ENCODE measurements at places on chromosomes 3 and 15. TPM values are rescaled to one million over a fixed set of nuclear protein-coding genes. Genes with fewer than 3 reads are reported as not detected.
A peak's percentile ranks its signal among the peaks of the same experiment; 100 is the strongest.

GRCh38 chr3:2934541-2934940 lies 175.6 kb downstream of the IL5RA start:
- no peaks in the 10 kb centered on the region for H3K4me1 ChIP-seq
- no peak overlapping the region for H3K27ac ChIP-seq
- no peak for DNase-seq

DNA sequence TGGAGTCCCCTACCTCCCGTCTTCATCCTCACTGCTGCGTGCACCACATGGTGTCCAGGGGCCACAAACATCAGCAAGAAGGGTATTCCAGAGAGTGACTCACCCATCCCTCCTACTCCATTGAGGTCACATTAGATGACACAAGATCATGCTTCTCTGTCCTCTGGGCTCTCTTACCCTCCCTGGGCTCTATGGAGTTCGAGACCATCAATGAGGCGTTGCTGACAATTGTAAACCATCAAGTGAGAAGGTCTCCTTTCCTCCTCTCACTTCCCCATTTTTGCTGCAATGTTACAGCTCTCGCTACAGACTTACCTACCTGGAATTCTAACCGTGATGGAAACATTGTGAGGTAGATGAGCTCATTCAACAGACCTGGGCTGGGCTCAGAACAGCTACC lies 51.7 kb downstream of the HMCES start:
- no peak overlapping the region for H3K4me3 ChIP-seq
- no peaks in the 10 kb centered on the region for H3K4me1 ChIP-seq
- no peak overlapping the region for H3K27ac ChIP-seq

- H3K27ac ChIP-seq, result peak overlapping the region; percentile 78
- peaks cover 36% of the 10 kb centered on the region for H3K4me1 ChIP-seq
- H3K4me3 ChIP-seq, result no peak overlapping the region
- H3K27me3 ChIP-seq, result no peaks in the 10 kb centered on the region
- DNase-seq, result no peak
These were observed 148.0 kb upstream of the NR2E3 start for GRCh38 chr15:71662306-71662705.

- no peak overlapping the region for H3K27ac ChIP-seq
- H3K4me3 ChIP-seq, result no peak overlapping the region
- H3K36me3 ChIP-seq, result peaks cover 90% of the 10 kb centered on the region
- no peak for DNase-seq
These were observed 40.4 kb downstream of the SRP14 start for GRCh38 chr15:39998511-39999077.

- H3K4me3 ChIP-seq, result no peak overlapping the region
- no peak overlapping the region for H3K27ac ChIP-seq
- no peaks in the 10 kb centered on the region for H3K36me3 ChIP-seq
- peaks cover 8% of the 10 kb centered on the region for H3K4me1 ChIP-seq
These were observed 5.6 kb upstream of the ABTB1 start for GRCh38 chr3:127667119-127667681.

- H3K36me3 ChIP-seq, result no peaks in the 10 kb centered on the region
- H3K4me3 ChIP-seq, result no peak overlapping the region
- H3K27me3 ChIP-seq, result no peaks in the 10 kb centered on the region
- DNase-seq, result no peak
These were observed 977.6 kb downstream of the MCTP2 start for GRCh38 chr15:95208988-95209387.

DNA sequence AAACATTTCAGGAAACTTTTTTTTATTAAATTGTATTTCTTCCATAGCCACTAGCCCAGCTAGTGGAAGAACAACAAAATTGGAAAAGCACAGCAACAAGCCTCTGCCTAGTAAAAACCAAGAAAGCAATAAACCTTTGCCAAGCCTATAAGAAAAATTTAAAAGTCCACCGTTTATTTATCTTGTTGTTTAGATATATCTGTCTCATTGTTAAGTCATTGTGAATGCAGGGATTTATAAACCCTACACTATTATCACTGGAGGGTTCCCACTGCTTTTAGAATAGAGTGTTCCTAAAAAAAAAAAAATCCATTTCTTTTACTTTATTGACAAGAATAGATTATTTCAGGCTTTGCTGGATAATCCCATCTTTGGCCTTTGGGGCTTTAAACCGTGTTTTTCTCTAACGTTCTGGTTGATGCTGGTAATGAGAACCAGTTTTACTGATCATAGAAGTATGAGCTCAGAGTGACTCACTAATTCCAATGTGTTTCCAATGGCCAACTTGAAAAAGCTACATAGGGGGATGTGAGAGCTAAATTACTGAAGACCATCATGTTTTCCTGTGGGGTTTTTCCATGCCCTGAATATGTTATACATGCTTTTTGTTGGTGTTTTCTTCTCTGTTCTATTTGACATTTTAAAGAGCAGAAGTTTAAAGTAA lies 634.1 kb downstream of the RBMS3 start:
- no peaks in the 10 kb centered on the region for H3K27me3 ChIP-seq
- no peaks in the 10 kb centered on the region for H3K4me1 ChIP-seq
- H3K4me3 ChIP-seq, result no peak overlapping the region
- no peak overlapping the region for H3K27ac ChIP-seq

DNA sequence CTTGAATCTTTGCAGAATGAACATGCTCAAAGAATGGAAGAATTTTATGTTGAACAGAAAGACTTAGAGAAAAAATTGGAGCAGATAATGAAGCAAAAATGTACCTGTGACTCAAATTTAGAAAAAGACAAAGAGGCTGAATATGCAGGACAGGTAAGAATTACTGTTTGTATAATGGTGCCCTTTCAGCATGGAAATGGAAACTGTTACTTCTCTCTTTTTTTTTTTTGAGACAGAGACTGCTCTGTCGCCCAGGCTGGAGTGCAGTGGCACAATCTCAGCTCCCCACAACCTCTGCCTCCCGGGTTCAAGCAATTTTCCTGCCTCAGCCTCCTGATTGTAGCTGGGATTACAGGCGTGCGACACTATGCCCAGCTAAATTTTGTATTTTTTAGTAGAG lies 27.6 kb upstream of the CLDN11 start:
- DNase-seq, result no peak
- H3K4me1 ChIP-seq, result no peaks in the 10 kb centered on the region
- H3K4me3 ChIP-seq, result no peak overlapping the region
- H3K27me3 ChIP-seq, result no peaks in the 10 kb centered on the region

DNA sequence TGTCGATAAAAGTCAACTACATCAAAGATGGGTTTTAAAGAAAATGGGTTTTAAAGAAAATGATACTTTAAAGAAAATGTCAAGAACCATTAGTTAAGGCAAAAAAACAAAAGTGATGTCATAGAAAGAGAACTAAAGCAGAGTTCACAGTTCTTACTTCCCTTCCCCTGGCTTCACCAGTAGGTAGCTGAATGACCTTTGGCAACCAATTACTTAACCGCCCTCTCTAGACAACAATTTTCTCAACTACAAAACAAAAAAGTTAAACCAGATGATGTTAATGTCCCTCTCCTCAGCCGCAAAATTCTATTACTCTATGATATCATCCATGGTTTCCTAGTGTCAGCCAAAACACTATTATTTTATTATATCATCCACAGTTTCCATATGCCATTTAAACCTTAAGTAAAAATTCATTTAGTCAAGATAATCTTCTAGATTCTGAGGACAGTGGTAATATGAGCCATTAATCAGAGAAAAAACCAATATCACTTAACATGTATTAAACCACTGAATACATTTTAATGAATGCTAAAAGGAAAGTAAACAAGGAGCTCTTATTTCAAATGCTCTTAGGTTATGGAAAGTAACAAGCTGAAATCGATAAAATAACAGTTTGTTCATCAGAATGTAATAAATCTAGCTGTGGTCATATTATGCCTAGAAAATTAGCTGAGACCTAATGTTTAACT lies 13.1 kb downstream of the RYK start:
- peak overlapping the region; percentile 65 for H3K27ac ChIP-seq
- H3K4me1 ChIP-seq, result peaks cover 77% of the 10 kb centered on the region
- peak overlapping the region; percentile 5 for H3K4me3 ChIP-seq

DNA sequence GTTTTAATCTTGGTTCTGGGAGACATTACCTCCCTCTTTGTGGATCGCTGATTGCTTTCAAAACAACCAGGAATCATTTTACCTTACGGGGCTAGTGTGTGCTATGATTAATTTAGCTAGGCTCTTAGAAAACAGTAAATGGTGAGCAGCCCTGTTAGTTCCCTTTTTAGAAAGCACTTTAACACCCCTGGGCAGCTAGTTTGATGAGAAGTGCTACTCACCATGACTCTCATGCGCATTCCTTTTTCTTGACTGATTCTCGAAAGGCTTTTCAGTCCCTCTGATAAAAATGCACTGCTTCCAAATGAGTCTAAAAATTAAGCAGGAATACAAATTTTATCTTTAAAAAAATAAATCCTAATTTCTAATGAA lies 75.3 kb upstream of the LEKR1 start:
- no peak for DNase-seq
- H3K27me3 ChIP-seq, result no peaks in the 10 kb centered on the region
- H3K4me3 ChIP-seq, result peak overlapping the region; percentile 34
- no peak overlapping the region for H3K27ac ChIP-seq
- no peaks in the 10 kb centered on the region for H3K36me3 ChIP-seq

DNA sequence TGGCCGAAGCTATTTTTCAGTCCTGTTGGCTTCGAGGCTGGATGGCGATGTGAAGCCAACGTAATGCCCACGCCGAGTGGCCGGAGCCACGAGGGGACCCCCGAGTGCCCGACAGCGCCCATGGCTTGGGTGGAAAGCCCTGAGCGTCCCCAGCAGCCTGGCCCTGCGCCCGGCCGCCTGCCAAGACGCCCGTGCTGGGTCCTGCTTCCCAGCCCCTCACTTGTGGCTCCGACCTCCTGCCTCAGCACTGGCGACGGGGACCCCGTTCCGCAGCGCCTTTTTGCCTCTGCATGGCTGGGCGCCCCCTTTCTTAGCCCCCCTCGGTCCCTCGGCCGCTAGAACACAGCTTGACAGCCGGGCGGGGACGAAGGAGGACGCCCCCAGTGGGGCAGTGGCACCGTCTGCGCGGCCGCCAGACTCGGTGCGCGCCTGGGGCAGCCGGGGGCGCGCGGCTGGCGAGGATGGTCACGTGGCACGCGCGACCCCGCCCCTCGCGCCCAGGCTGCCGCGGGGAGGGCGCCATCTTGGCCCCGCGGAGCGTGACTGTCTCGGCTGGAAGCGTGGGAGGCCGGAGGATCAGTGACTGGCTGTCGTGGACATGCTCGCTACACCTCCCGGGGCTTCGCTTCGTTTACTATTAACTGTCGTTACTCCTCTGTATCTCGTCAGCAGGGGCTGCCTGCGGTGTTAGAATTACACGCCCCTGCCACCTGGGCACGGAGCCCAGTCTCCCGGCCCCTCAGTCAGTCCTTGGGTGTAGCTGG lies 626 bp upstream of the GPR176 start:
- peaks cover 23% of the 10 kb centered on the region for H3K4me1 ChIP-seq
- peak overlapping the region; percentile 76 for H3K27ac ChIP-seq

DNA sequence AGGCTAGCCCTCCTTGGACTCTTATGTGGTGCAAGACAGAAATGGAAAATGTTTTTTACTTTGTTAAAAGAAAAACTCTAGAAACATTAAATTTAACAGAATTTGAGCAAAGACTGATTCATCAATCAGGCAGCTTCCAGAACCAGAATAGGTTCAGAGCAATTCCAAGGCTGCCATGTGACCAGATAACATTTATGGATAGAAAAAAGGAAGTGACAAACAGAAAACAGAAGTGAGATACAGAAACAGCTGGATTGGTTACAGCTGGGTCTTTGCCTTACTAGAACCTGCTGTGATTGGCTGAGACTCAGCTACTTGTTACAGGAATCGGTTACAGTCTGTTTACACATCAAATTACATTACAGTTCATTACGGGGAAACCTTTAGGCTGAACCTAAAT lies 22.5 kb upstream of the OTOL1 start:
- no peak overlapping the region for H3K27ac ChIP-seq
- no peak for DNase-seq
- H3K27me3 ChIP-seq, result no peaks in the 10 kb centered on the region
- no peaks in the 10 kb centered on the region for H3K4me1 ChIP-seq

DNA sequence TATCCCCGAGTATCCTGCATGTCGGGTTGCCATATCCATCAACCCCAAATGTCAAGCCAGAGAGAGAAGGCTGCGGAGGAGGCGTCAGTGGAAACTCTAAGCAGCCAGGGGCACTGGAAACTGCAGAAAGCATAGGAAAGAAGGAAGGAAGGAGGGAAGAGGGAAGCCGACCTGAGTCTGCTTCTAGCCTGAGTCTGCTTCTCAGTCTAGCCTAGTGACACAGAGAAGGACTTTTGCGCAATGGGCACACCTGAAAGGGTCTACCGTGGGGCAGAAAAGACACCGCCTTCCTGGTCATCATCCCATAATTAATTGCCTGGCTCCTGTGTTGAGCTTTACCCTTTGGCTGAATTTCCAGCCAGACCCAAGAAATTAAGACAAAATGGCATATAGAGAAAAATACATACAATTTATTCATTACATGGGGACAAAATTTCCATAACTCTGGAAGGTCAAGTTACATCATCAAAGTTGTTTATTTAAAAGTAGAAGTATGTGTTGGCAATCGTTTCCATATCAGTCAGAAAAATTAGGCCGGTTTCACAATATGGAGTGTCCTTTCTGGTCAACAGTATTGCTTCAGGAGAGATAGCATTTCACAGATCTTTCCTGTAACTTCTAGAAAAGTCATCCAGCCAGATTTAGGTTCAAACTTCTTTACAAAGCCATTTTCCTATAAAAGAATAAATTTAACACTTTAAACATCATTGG lies 10.3 kb downstream of the BCL2A1 start:
- H3K4me3 ChIP-seq, result no peak overlapping the region
- H3K4me1 ChIP-seq, result no peaks in the 10 kb centered on the region
- no peak for DNase-seq
- no peaks in the 10 kb centered on the region for H3K36me3 ChIP-seq
- no peak overlapping the region for H3K27ac ChIP-seq
- H3K27me3 ChIP-seq, result no peaks in the 10 kb centered on the region

- H3K36me3 ChIP-seq, result no peaks in the 10 kb centered on the region
- no peaks in the 10 kb centered on the region for H3K27me3 ChIP-seq
- no peak for DNase-seq
- H3K4me3 ChIP-seq, result no peak overlapping the region
These were observed 909.1 kb upstream of the ROBO1 start for GRCh38 chr3:80676866-80677265.

DNA sequence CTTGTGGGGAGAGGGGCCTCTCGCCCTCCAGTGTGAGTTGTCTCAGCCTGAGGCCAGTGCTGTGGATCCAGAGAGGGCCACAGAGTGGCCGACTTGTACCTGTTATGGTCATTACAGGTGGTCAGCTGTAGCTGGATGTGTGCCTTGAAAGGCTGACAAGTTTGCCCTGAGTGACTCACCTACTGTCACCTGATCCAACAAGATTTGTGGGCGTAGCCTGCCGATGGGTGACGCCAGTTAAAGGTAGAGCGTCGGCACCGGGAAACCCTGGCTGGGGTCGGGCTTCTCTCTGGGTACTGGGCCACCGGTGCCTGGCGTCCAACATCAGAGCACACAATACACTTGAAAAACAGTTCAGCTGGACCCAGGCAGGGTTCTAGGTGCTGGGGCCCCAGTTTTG lies 2.8 kb upstream of the ISG20 start:
- H3K36me3 ChIP-seq, result peaks cover 21% of the 10 kb centered on the region
- peaks cover 30% of the 10 kb centered on the region for H3K4me1 ChIP-seq
- H3K27me3 ChIP-seq, result no peaks in the 10 kb centered on the region
- H3K27ac ChIP-seq, result no peak overlapping the region

The GRAMD1C gene
- total RNA-seq, result 2.0 TPM

The CCDC39 gene
- total RNA-seq, result not detected

The POLQ gene
- 0.38 TPM for total RNA-seq

The HTR3E gene
- not detected for total RNA-seq

The RTP3 gene
- not detected for total RNA-seq

Measured in left ventricle myocardium inferior (tissue), 1 donor.